CD4-positive, CD25-positive, alpha-beta regulatory T cell (primary cell): ENCODE measurements at places on chromosomes 4 and X.
A peak's percentile ranks its signal among the peaks of the same experiment; 100 is the strongest.

DNA sequence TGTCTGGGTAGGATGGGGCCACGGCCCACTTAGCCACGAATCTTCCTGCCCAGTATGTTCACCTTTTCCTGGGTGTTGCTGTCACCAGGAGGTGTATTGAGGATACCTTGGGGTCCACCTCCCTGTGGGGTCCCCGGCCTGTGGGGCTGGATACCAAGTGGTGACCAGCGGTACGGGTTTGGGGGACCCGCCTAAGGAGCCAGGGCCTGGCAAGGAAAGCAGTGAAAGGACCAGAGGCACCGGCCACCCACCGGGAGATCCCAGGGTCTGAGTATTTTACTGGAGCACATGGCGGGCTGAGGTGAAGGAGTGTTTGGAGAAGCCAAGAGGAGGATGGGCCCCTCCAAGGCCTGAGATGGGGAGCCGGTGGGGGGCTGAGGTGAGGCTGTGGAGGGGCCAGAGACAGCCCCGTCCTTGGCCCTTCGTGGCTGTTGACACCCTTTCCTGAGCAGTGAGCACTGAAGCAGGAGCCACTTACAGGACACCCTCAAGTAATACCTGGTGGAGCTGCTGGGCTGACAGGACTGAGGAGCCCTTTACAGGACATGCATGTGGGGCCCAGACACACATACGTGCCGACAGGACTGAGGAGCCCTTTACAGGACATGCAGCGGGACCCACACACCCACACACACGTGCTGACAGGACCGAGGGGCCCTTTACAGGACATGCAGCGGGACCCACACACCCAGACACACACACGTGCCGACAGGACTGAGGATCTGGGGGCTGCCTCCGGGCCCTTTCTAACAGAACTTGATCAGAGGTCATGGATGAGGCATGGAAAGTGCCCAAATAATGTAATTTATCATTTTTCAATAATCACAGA lies 38.4 kb downstream of the TMEM271 start:
- no peak for DNase-seq

DNA sequence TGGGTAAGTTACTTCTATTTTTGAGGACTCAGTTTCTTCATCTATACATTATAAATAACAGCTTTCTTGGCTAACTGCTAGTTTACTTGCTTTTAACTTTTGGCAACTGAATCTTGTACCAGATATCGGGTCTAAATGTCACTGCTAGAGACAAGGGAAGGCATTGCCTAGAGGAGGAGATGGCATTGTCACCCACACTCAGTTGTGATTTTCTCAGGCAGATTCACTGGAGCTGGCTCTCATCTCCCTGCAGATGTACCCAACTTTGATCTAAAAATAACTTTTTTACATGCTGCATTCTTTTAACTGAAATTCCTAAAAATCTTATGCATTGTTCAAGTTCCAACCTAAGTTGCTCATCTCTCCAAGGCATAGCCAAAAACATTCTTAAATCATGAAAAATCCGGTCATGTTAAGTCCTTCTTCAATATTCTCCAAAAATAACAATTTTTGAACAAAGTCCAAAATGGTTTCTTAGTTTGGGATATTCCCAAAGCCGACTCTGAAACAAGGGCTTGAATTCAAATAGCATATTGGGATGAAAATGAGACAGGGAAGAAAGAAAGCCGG lies 469.0 kb upstream of the BOD1L1 start:
- no peak for DNase-seq

GRCh38 chr4:8176547-8177399 lies 18.2 kb upstream of the ABLIM2 start:
- DNase-seq = peak; percentile 49

GRCh38 chrX:72245461-72246089 lies 6.7 kb upstream of the ERCC6L start:
- DNase-seq = peak; percentile 33

DNA sequence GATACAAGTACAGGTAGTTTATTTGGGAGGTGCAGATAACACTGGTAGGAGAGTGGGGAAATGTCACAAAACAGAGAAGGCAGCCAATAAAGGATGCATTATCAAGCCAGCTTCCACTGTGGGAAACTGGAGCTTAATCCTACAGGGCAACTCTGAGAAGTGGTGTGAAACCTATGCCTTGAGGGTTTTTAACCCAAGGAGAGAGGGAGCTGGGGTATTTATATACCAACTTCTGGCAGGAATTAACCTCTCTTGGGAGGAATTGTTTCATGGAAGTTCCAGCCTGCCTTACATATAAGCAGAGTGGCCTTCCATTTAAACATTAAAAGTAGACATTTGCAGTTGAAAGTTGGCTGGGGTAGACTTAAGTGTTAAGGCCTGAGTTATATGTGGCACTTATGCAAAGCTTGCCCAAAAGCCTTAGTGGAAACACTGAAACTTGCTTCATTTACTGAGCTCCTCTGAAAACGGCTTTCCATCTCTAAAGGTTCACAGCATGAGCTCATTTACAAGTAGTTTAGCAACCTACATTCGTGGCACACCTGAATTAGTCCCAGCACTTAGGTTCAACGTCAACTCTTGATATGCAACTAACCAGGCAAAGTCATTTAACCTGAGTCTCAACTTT lies 19.2 kb downstream of the MAGEB17 start:
- no peak for DNase-seq

- no peak for DNase-seq
These were observed 34.5 kb upstream of the PGRMC1 start for GRCh38 chrX:119201570-119201969.

DNA sequence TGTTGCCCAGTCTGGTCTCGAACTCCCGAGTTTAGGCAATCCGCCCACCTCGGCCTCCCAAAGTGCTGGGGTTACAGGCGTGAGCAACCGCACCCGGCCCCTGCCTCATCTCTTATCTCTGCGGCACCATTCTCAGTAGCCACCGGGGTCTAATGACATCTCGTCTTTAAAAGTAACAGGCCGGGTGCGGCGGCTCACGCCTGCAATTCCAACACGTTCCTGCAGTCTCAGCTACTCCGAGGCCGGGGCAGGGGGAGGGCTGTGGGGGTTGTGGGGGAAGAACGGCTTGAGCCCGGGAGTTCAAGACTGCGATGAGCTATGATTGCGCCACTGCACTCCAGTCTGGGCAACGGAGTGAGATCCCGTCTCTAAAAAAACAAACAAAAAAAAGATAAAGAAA lies 28.8 kb downstream of the ING2 start:
- no peak for DNase-seq

- DNase-seq = no peak
These were observed 25.7 kb downstream of the SEPTIN6 start for GRCh38 chrX:119667111-119667878.

DNA sequence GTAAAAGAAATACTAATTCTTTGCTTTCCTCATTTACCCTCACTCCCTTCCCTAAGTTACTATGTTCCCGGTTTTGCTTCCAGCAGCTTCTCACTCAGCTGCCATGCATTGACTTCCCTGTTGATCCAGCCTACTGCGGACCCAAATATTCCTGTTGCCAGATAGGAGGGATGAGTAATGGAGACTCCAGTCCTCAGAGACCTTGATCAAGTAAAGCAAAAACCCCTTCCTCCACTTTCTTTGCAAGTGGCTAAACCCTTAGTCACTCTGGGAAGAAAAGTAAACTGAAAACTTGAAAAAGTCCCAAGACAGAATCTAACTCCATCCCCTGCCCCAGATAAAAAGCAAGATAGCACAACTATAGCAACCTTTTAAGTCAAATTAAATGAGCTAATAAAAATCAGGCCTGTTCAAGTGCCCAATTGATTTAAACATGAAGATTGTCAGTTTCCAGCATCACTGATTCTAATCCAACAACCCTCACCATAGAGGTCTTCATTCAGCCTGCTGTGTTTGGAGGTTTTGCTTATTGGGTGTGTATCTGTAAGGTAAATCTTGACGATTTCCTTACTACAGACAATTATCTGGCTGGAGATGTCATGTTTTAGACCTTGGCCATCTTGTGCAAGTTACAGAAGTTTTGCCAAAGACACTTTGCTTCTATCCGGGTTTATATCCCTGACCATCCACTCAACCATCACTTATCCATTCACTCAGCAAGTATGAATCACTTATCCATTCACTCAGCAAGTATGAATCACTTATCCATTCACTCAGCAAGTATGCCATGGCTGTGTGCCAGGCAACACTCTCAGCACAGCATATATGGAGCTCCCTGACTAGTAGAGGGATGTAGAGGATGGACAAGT lies 17.6 kb downstream of the FGFBP1 start:
- DNase-seq = no peak
